Effector memory CD8-positive, alpha-beta T cell (primary cell): ENCODE measurements at places on chromosomes 2 and 18.

- no peak overlapping the region for H3K4me3 ChIP-seq
- H3K27ac ChIP-seq = no peak overlapping the region
- no peak for DNase-seq
Observed at GRCh38 chr18:77572537-77572936, 322.9 kb downstream of the GALR1 start.

DNA sequence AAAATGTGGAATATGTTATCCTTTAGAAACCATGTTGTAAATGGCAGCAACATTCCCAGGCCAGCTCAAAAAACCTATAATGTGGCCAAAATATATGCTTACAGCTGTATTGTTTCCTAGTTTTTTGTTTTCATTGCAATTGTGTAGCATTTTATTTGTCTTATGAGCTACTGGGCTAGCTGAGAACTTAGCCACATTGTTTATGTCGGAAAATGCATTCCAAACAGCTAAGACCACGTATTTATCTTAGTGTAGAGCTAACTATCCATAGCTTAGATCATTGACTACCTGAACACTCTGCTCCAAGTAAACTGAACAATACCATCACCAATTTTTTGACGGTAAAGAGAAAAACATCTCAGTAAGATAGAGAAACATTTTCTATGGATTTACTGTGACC is 38.4 kb downstream of the METAP1D start:
- H3K4me3 ChIP-seq = no peak overlapping the region
- no peaks in the 10 kb centered on the region for H3K4me1 ChIP-seq
- no peaks in the 10 kb centered on the region for H3K27me3 ChIP-seq
- DNase-seq = no peak

GRCh38 chr18:9615280-9615797 is 980 bp upstream of the PPP4R1 start:
- no peak for DNase-seq
- peak overlapping the region; percentile 64 for H3K27ac ChIP-seq
- peaks cover 28% of the 10 kb centered on the region for H3K4me1 ChIP-seq
- no peaks in the 10 kb centered on the region for H3K27me3 ChIP-seq
- peaks cover 8% of the 10 kb centered on the region for H3K36me3 ChIP-seq

- H3K27me3 ChIP-seq = peaks cover 22% of the 10 kb centered on the region
- DNase-seq = no peak
Observed at GRCh38 chr2:239465017-239466001, 64.5 kb upstream of the HDAC4 start.

- no peaks in the 10 kb centered on the region for H3K36me3 ChIP-seq
- H3K27me3 ChIP-seq = no peaks in the 10 kb centered on the region
- H3K4me1 ChIP-seq = no peaks in the 10 kb centered on the region
- no peak overlapping the region for H3K27ac ChIP-seq
- no peak overlapping the region for H3K4me3 ChIP-seq
Observed at GRCh38 chr2:122737429-122738077, 982.1 kb downstream of the TSN start.

DNA sequence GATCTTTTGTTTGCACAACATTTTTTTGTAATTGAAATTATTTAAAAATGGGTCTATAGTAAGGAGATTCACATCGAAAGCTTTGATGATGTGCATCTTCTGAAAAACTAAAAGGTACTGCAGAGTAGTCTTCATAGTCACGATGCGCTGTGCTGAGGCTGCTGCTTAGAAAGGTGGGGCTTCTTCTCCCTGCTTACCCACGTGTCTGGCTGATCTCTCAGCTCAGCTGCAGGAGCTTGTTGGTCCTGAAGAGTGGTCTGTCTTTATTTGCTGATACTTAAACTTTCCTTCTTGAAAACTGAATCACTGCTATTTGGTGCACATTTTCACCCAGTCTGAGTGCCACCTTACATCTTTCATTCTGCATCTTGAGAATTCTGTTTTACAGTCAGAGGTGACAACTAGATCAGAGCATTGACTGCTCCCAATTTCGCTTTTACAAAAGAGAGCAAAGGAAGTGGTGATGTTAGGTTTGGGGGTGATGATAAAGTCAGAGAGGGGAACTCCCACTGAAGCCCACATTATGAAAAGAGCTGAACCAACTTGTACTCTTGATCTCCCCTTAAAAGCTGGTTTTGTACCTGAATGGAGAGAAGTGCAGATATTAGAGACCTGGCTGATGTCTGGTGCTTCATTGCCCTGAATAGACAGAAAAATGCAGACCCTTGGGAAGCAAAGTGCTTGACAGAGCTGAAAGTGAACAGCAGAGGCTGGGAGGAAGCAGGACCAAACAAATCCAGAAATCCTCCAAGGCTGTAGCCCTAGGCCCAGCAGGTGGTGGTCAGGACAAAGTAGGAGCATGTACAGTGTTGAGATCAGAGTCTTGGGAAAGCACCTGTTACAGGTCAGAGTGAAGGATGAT is 984.5 kb downstream of the TSN start:
- no peaks in the 10 kb centered on the region for H3K36me3 ChIP-seq
- no peak overlapping the region for H3K27ac ChIP-seq
- no peaks in the 10 kb centered on the region for H3K4me1 ChIP-seq
- no peaks in the 10 kb centered on the region for H3K27me3 ChIP-seq
- no peak for DNase-seq
- no peak overlapping the region for H3K4me3 ChIP-seq

DNA sequence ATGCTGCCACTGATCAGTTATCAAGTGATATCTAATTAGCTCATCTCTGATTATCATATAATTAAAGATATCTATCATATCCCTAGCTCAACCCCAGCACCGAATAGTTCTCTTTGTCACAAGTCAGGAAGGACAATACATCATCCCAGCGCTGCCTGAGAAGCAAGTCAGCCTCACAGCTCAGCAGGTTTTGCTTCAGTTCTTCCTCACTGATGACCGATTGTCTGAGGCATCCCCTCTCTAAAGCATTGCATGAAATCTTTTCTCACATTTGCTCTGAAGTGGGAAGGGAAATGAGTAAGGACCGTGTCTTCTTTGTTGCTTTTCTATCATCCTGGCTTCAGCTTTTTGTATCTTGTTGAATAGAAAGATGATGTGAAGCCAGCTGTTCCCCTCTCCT is 247.9 kb downstream of the CMPK2 start:
- no peak for DNase-seq
- H3K27me3 ChIP-seq = peaks cover 8% of the 10 kb centered on the region
- no peaks in the 10 kb centered on the region for H3K4me1 ChIP-seq

GRCh38 chr18:9120796-9121195 is 15.8 kb upstream of the ANKRD12 start:
- DNase-seq = no peak
- H3K36me3 ChIP-seq = peaks cover 55% of the 10 kb centered on the region
- peak overlapping the region; percentile 41 for H3K4me3 ChIP-seq
- peaks cover 25% of the 10 kb centered on the region for H3K4me1 ChIP-seq
- peak overlapping the region; percentile 80 for H3K27ac ChIP-seq
- H3K27me3 ChIP-seq = no peaks in the 10 kb centered on the region
